ENCODE measurements at places on chromosomes 3 and 15.

DNA sequence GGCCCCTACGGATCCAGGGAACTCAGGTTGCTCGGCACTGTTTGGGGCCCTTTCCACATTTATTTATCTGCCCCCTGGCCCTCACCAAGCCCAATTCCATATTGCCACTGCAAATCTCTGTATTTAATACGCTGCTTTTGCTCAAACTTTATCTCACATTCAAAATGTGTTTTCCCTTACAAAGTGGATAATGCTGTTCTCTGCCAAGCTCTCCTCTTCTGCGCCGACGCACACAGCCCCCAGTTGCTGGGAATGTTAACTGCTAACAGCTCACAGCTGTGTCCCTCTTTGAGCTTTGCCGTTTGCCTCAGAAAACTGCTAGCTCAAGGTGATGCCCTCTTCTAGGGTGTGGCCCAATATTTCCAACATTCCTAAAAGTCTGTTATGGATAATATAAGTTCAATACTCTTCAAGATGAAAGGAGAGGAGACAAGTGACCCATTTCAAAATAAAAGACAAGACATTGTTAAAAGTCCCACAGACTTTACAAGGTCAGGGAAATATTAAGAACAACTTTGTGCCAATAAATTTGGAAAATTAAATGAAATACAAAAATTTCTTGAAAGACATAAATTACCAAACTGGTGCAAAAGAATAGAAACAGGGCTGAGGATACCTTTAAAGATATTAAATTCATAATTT, 12.6 kb upstream of the FBN1 start:
- no peak for DNase-seq

GRCh38 chr15:46304321-46304720, 669.5 kb downstream of the SQOR start:
- no peak for DNase-seq

GRCh38 chr15:57138349-57138788, 219.9 kb downstream of the TCF12 start:
- peak; percentile 57 for DNase-seq

- no peak for DNase-seq
These were observed 7.8 kb downstream of the CNTN4 start for GRCh38 chr3:2106438-2106837.

- DNase-seq = no peak
These were observed 195.6 kb downstream of the RPLP1 start for GRCh38 chr15:69648212-69648611.

GRCh38 chr15:20106026-20106425, 435.6 kb downstream of the GOLGA6L6 start:
- DNase-seq = no peak

GRCh38 chr3:31573036-31573779, 40.5 kb downstream of the STT3B start:
- DNase-seq = no peak

- no peak for DNase-seq
These were observed 26.2 kb downstream of the LPP start for GRCh38 chr3:188180114-188180513.

DNA sequence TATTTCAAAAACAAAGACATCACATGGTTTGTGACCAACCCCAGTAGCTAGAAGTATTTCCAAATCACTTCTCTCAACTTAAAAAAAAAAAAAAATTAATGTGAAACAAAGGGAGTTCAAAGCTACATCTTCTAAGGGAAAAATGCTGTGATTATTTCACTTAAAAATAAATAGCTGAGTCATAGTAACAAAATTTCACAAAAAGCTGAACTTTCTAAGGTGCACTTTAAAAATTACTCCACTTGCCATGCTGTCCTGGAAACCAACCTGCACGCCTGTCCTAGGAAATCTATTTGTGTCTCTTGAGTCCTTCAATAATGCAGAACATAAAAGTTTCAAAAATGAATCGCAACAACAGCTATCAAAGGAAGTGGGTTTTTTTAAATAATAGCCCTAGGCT, 1.8 kb downstream of the ACAP2 start:
- no peak for DNase-seq

DNA sequence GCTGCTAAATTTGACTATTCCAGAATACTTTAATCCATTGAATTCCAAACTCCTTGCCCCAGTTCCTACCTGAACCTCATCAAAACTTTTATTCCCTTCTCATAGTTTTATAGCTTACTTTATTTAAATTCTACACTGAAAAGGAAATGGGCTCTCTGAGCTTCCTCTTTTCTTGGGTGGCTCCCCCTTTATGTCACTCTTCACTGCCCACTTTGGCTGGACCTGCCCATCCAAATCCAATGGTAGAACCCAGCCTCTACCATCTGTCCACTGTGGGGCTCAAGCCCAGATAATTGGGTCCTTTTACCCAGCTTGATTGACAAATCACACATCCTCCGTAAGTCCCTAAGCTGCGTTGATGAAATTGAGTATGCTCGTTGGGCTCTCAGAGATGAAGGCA, 216.5 kb downstream of the BBX start:
- no peak for DNase-seq

DNA sequence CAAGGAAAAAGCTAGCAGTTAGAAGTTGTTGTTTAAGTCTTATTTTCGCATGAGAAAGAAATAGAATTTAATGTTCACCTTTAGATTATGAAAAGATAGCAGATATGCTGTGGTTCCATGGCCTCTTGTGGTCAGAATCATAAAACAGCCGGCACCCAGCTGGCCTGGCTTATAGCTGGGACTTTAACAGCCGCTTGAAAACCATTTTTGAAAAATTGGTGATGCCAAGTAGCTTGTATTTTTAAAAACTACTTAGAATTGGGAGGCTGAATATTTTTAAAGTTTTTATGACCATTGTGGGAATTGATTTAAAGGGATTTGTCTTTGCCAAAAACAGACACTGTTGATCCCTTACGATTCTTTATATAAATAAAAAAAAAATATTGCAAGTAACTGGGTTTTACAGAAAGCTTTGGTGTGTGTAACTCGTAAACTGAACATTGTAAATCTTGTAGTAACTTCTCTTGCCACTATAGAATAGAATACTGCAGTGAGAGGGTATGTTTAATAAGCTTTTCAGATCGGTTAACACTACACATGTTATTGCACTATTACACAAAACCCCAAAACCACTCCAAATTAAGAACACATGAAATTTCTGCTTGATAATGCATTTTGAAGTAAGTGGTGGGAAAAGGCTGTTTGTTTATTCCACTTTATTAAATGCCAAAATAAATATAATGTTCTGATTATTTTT, 6.6 kb downstream of the ARRDC4 start:
- no peak for DNase-seq

GRCh38 chr15:33405096-33405495, 94.3 kb downstream of the RYR3 start:
- no peak for DNase-seq

DNA sequence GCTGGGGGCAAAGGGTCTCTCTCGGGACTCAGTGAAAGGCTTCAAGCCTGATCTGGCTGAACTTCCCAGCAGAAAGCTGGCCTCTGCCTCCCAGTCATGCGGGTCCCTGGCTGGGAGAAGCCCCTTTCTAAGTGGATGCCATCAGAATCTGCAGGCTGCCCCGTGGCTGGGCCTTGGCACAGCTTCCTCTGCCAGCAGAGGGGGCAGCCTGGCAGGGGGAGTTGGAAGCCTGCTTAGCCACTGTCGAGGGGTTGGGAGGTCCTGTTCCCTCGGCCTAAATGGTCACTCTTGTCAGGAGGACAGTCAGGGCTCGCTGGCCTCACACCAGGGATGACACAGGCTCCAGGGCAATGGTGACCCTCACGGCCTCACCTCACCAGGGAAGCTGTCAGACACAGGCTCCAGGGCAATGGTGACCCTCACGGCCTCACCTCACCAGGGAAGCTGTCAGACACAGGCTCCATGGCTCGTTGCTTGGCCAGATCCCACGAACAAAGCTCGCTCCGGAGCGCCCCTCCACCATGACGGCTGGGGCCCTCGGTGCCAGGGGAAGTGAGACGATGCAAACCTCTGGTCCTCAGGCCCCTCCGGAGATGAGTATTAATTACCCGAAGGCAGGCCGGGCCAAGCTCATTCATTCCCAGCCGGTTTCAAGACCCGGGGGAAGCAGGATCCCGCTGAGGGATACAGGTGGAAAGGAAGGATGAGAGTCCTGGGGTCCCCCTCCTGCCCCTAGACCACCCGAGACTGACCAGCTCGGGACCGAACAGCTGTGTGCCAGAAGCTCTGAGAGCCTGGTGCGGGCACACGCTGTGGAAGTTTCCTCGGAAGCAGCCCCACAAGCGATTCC, 151.0 kb downstream of the CHSY1 start:
- no peak for DNase-seq

GRCh38 chr3:133455960-133456359, 56.1 kb downstream of the BFSP2 start:
- DNase-seq = no peak

GRCh38 chr3:169666076-169666375, 2.5 kb upstream of the MECOM start:
- no peak for DNase-seq

DNA sequence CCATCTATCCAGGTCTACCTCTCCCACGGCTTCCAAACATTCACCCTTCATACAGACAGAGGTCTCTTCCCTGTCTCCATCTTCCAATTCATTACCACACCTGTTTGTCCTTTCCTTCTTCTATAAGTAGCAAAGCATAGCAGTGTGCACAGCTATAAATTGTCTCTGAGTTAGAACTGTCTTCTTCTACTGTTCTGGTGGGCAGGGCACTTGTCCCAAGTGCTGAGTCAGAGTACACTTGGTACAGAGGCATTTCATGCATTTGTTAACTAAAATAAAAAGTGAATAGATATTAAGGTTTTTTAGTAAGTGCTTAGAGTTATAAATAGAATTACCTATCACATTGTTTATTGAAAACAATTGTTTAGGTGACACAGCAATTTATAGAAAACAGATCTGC, 150.1 kb upstream of the CCDC54 start:
- no peak for DNase-seq

DNA sequence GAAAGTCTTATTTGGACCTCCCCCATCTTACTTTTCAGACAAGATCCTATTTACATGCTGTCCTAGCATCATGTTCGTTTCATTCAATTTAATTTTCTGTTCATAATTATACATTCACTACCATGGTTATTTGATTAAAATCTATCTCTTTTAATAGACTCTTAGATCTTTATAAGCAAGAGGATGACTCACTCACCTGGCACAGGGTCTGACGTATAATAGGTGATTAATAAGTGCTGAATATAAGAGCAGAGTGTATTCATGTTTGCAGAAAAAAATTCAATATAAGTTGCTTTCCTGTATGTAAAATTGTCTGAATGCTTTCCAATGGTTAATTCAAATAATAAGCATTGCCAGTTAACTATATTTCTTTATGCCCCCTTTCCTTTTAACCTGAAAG, 165.5 kb upstream of the CBLB start:
- DNase-seq = no peak

DNA sequence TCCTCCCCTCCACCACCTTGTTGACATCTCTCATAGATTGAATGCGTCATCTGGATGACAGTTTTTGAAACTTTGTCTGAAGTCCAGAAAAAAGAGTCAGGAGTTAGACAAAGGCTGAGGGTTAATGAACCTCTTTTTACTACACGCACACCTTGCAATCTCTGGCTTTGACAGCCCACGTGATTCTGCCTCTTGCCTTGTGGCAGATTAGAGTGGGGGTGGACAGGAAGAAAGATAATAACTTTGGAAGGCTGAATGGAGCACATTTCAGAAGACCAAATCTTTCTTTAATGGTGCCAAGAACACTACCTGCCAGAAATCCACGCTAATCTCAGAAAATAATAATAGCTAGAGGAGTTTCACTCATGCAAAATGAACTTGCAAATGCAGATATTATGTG, 327.9 kb upstream of the TRIM42 start:
- no peak for DNase-seq

DNA sequence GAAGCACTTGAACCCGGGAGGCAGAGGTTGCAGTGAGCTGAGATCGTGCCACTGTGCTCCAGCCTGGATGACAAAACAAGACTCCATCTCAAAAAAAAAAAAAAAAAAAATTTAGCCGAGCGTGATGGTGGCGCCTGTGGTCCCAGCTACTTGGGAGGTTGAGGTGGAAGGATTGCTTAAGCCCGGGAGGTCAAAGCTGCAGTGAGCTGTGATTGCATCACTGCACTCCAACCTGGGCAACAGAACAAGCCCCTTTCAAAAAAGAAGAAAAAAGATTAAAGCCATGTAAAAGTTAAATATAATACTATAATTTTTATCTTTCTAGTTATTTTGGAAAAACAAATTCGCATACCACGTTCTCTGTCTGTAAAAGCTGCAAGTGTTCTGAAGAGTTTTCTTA, 61.9 kb upstream of the SKIL start:
- no peak for DNase-seq

DNA sequence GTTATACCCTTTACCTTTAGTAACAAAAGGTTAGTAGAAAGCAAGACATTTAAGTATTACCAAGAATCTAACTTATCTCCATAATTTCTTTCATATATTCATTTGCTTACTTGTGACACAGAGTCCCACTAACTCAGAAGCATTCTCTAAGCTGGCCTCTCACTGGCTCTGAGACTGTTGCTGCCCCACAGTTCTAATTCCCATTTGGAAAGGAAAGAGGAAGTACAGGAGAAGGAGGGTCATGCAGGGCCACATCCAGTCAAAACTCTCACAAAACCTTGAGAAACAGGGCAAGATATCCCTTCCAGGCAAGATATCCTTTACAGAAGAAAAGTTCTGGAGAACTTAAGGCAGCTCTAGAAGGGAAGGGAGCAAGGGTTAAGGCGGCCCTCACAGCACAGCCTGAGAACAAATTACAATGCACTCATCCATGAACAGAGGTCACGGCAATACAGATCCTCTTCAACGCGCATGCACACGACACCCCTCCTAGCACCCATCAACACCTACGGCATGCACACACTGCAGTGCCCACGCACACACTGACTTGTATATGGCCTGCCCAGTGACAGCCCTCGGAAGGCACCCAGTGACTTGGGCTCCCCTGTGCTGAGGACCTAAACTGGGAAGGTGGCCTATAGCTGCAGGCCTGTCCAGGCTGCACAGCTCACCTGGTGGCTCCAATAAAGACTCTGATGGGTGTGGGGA, 13.0 kb upstream of the MYO5C start:
- DNase-seq = no peak

GRCh38 chr3:134485075-134485717, 589 bp downstream of the ANAPC13 start:
- no peak for DNase-seq

DNA sequence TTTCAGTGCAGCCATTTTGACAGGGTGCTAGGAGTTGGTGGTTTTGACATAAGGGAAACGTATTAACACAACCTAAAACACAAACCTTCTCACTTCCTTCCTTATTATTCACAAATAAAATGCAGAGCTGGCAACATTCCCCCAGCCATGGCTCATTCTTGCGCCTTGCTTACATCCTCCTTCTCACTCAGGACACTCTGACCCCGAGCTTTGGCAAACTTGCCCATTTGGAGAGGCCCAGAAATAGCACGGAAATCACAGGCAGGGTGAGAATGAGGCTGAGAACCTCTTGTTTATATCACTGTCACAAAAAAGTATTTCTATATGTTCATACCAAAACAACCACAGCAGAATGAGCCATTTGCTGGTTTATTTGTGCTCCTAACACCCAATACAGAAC, 244.3 kb downstream of the NTRK3 start:
- DNase-seq = no peak

- DNase-seq = peak; percentile 99
These were observed 68.6 kb downstream of the FILIP1L start for GRCh38 chr3:100045696-100046095.

GRCh38 chr3:193842029-193842798, 249.2 kb downstream of the OPA1 start:
- no peak for DNase-seq
